ENCODE measurements at places on chromosomes 12 and 14. TPM values are rescaled to one million over a fixed set of nuclear protein-coding genes. Genes with fewer than 3 reads are reported as not detected.

Gene MEG3
- 13.4 TPM for polyA plus RNA-seq

Gene KLHL33
- polyA plus RNA-seq, result 0.37 TPM

DNA sequence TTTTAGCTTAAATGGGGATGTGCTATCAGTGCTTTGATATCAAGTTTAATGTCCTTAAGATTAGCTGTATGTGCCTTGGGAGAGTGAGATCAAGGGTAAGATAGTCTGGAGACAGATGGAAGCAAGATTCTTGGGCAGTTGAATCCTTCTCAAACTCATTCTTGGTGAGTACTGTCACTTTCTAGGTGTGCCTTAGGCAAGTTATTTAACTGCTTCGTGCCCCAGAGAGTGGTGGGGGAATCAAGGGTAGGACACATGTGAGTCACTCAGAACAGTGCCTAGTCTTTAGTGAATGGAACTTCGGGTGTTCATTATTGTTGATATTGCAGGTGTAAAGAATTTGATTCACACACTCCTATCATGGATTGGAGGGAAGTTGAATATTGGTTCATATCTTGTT is 803.7 kb downstream of the DIO2 start:
- no peak for DNase-seq
- no peak overlapping the region for H3K4me3 ChIP-seq
- H3K4me1 ChIP-seq, result no peaks in the 10 kb centered on the region
- H3K27ac ChIP-seq, result no peak overlapping the region
- no peaks in the 10 kb centered on the region for H3K27me3 ChIP-seq

GRCh38 chr12:20383612-20384011 is 15.3 kb downstream of the PDE3A start:
- no peak overlapping the region for H3K27ac ChIP-seq
- no peaks in the 10 kb centered on the region for H3K27me3 ChIP-seq
- DNase-seq, result no peak

DNA sequence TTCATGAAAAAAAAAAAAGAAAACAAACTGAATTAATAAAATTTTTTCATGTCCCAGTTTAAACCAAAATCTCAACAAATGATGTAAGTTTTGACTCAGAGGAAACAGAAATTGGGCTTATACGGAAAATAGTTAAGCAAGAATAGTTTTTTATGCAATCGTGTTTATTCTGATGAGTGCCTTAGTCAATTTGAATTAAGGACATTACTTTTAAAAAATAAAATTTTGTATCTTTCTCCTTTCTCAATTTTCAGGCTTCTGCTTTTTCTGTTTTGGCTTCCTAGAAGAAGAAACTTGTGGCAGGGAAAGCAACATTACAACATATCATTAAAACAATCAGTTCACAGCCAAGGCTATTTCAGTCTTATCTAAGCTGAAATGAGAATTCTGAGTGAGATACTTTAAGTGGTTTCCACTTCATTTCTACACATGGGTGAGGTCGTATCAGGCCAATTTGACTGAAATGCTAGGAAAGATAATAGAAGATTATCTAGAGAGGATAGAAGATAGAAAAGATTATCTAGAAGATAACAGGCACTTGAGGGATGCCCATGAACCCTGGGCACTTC is 52.4 kb downstream of the BCL2L14 start:
- H3K4me3 ChIP-seq, result no peak overlapping the region
- no peak overlapping the region for H3K27ac ChIP-seq
- H3K4me1 ChIP-seq, result no peaks in the 10 kb centered on the region
- DNase-seq, result no peak
- H3K27me3 ChIP-seq, result no peaks in the 10 kb centered on the region

DNA sequence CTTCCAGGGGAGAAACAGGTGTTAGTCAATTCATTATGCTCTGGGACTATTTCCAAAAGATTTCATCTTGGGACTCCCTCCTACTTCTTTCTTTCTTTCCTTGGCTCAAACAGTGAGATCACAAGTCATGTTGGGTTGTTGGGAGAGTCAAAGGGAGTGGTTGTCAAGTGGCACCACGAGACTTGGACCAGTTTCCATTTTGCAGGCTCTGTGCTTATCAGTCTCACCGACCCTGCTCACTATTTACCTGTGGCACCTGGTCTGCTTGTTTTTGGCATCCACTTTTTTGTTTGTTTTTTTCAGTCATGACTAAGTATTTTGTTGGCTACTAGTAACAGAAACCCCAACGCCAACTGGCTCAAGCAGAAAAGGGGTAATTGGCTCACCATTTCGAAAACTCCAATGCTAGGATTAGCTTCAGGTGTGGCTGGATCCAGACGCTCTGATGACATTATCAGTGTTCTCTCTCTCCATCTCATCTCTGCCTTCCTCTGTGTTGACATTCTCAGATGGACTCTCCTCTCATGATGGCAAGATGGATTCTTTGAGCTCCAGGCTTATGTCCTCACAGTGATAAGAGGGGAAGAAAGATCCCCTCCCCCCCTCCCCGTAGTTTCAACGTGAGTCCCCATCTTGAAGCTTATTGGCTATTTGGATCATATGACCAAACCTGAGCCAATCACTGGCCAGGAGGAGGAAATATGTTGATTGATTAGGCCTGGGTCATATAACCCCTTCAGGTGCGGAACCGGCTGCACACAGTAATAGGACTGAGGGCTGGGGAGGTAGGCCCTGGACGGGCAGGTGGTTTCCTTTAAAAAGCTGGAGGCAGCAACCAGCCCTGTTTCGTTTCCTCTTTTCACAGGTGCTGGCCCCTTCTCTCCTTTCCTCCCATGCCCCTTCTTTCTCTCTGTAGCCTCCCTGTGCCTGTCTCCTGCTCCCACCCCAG is 84.2 kb downstream of the AACS start:
- no peak overlapping the region for H3K27ac ChIP-seq
- no peaks in the 10 kb centered on the region for H3K4me1 ChIP-seq
- no peaks in the 10 kb centered on the region for H3K36me3 ChIP-seq
- H3K4me3 ChIP-seq, result no peak overlapping the region
- no peak for DNase-seq

- no peak for DNase-seq
- H3K27me3 ChIP-seq, result no peaks in the 10 kb centered on the region
- H3K27ac ChIP-seq, result no peak overlapping the region
- no peak overlapping the region for H3K4me3 ChIP-seq
- peaks cover 6% of the 10 kb centered on the region for H3K4me1 ChIP-seq
- H3K36me3 ChIP-seq, result no peaks in the 10 kb centered on the region
Observed at GRCh38 chr14:69752773-69753172, 14.2 kb upstream of the SRSF5 start.

Gene LRRC43
- polyA plus RNA-seq, result not detected

Gene TRPV4
- polyA plus RNA-seq, result not detected

- H3K27me3 ChIP-seq, result no peaks in the 10 kb centered on the region
- no peak overlapping the region for H3K4me3 ChIP-seq
- DNase-seq, result no peak
- H3K4me1 ChIP-seq, result no peaks in the 10 kb centered on the region
Observed at GRCh38 chr14:42424501-42424900, 817.8 kb downstream of the LRFN5 start.

DNA sequence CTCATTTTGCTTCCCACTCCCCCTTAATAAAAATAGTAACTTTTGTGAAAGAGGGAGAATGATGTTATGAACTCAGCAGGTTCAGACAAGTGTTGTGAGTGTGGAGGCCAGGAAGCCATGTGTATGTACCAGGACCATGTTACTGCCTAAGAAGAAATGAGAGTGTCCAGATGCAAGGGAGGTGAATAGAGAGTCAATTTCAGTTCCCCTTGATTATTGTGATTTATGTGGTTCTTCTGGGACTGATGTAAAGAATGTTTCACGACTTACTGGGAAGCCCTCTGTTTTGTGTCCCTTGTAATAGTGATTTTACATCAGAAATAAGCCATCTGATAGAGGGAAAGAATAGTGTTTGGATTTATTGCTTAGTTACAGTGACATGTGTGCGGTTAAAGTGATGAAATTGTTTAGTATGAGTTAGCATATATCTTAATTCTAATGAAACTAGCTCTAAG is 32.5 kb downstream of the FBXO34 start:
- no peak overlapping the region for H3K4me3 ChIP-seq
- H3K4me1 ChIP-seq, result peaks cover 6% of the 10 kb centered on the region
- peaks cover 5% of the 10 kb centered on the region for H3K36me3 ChIP-seq
- no peak for DNase-seq

DNA sequence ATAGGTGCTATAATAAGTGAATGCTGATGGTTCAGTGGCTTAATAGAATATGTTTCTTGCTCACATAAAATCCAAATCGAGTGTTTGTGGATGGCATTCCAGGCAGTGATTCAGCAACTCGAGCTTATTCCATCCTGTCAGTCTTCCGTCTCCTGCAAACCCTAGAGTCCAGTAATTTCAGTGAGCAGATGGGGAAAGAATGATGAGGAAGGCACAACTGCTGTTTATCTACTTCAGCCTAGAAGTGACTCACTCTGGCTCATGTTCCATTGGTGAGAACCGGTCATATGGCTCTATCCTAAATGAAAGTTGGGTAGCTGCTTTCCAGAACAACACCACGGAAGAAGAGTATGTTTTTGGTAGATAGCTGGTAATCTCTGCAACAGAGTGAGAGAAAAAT is 421.8 kb upstream of the PDE3A start:
- H3K27ac ChIP-seq, result no peak overlapping the region
- H3K27me3 ChIP-seq, result no peaks in the 10 kb centered on the region
- H3K4me1 ChIP-seq, result no peaks in the 10 kb centered on the region

Gene GPR68
- polyA plus RNA-seq, result not detected

GRCh38 chr14:92930737-92931602 is 8.0 kb downstream of the CHGA start:
- no peak overlapping the region for H3K27ac ChIP-seq
- H3K27me3 ChIP-seq, result no peaks in the 10 kb centered on the region
- no peak for DNase-seq
- H3K4me1 ChIP-seq, result no peaks in the 10 kb centered on the region

Gene RAD52
- 28.1 TPM for polyA plus RNA-seq

- H3K27ac ChIP-seq, result no peak overlapping the region
- no peak overlapping the region for H3K4me3 ChIP-seq
- H3K4me1 ChIP-seq, result no peaks in the 10 kb centered on the region
Observed at GRCh38 chr14:65062096-65063075, 39.9 kb downstream of the MAX start.

DNA sequence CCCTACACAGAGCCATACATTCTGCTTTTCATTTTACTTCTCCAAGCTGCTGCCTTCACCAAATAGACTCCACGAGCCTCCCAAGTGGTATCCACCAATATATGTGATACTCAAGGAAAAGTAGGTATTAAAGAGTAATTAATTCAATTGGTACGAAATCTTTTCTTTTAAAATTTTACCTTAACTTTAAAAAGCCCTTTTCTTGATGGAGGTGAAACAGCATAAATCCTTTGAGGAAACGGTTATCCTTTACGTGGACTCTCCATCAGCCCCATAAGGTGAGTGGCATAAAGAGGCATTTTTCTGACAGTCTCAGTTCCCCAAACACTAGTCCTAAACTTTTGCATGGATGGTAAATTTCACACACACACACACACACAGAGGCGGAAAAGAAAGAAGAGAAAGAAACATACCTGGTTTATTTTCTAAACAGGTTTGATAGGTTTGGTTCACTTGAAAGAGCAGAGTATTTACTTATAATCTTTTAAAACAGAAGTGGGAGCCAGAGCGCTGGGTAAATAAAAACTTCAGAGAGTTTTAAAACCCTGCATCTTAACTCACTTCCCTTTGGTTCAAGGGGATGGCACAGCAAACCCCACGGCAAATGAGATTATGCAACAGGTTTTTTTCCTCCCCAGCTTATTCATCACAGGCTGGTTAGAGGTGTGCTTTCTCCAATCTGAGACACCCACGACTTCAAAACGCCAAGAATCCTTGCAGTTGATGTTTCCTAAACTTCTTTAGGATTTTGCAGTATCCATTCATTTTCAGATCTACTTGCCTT is 1.9 kb downstream of the DUSP16 start:
- DNase-seq, result peak; percentile 81
- H3K4me1 ChIP-seq, result peaks cover 3% of the 10 kb centered on the region
- no peaks in the 10 kb centered on the region for H3K36me3 ChIP-seq
- peak overlapping the region; percentile 93 for H3K27ac ChIP-seq

- no peak overlapping the region for H3K4me3 ChIP-seq
- H3K4me1 ChIP-seq, result no peaks in the 10 kb centered on the region
- no peak for DNase-seq
- H3K36me3 ChIP-seq, result no peaks in the 10 kb centered on the region
- no peak overlapping the region for H3K27ac ChIP-seq
- H3K27me3 ChIP-seq, result no peaks in the 10 kb centered on the region
Observed at GRCh38 chr14:104263675-104264358, 125.4 kb downstream of the KIF26A start.

Gene EPYC
- not detected for polyA plus RNA-seq

DNA sequence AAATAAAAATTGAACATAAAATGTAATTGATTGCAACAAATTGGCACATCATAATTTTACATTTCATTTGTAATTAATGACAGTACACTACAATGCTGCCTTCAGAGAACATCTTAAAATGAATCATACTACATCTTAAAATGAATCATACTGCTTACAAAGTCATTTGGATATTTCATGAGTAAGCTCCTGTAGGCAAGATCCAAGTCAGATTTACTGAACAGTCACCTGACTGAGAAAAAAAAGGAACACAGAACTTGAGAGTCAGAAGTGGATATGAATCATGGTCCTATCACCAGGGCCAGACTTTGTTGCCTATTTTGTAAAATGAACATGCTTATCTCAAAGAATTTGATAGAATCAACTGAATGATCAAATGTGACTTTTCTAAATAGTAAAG is 32.7 kb upstream of the FBLN5 start:
- H3K36me3 ChIP-seq, result peaks cover 21% of the 10 kb centered on the region
- H3K4me1 ChIP-seq, result no peaks in the 10 kb centered on the region
- H3K27ac ChIP-seq, result no peak overlapping the region
- H3K27me3 ChIP-seq, result no peaks in the 10 kb centered on the region
- no peak for DNase-seq

DNA sequence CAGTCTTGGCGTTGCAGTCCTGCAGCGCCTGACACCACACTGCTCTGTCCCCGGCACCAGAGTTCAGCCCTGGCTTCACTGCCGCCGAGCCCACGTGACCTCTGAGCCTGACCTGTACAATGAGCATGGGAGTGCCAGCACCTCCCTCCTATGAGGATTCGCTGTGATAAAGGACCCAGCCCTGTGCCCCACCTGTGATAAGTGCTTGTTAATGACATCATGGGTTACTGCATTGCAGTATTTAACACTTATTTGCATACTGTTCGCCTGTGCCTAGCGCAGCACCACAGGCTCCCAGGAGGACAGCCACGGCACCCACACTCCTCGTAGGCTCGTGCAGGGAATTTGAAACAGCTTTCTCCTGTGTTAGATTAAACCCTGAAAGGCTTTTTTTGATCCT is 118.2 kb upstream of the GSC start:
- H3K4me3 ChIP-seq, result no peak overlapping the region
- DNase-seq, result peak; percentile 93
- H3K4me1 ChIP-seq, result no peaks in the 10 kb centered on the region
- no peak overlapping the region for H3K27ac ChIP-seq

Gene AQP2
- not detected for polyA plus RNA-seq

Gene CNTN1
- 0.24 TPM for polyA plus RNA-seq

GRCh38 chr12:26523708-26524150 is 309.3 kb downstream of the ITPR2 start:
- H3K27ac ChIP-seq, result peak overlapping the region; percentile 20
- no peak overlapping the region for H3K4me3 ChIP-seq
- DNase-seq, result peak; percentile 96
- H3K4me1 ChIP-seq, result no peaks in the 10 kb centered on the region

- no peak for DNase-seq
- H3K4me3 ChIP-seq, result no peak overlapping the region
- H3K4me1 ChIP-seq, result no peaks in the 10 kb centered on the region
- H3K36me3 ChIP-seq, result peaks cover 20% of the 10 kb centered on the region
- no peaks in the 10 kb centered on the region for H3K27me3 ChIP-seq
Observed at GRCh38 chr14:103504991-103505565, 17.6 kb downstream of the CKB start.

- no peak overlapping the region for H3K4me3 ChIP-seq
- H3K27ac ChIP-seq, result no peak overlapping the region
- no peaks in the 10 kb centered on the region for H3K4me1 ChIP-seq
- no peaks in the 10 kb centered on the region for H3K27me3 ChIP-seq
- H3K36me3 ChIP-seq, result no peaks in the 10 kb centered on the region
- no peak for DNase-seq
Observed at GRCh38 chr14:56088941-56089340, 29.3 kb upstream of the PELI2 start.

Data from small intestine (tissue), 16 donors.